ENCODE measurements at places on chromosomes 2 and 18.

DNA sequence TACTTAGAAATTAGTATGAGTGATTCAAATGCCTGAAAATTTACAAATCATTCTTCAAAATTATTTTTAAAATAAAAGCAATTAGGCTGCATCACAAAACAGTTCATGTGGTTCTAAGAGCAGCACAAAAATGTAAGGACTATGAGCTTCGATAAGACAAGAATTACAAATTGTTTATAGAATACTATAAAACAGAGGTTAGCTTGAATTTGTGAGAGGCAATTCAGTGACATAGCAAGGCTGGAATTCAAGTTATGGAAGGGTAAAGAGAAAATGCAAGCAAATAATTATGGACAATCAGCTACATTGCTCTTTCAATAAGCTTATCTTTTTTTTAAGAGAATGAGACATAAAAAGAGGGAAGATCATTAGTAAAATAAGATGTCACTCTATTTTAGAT is 7.1 kb upstream of the XIRP2 start:
- DNase-seq, result no peak

DNA sequence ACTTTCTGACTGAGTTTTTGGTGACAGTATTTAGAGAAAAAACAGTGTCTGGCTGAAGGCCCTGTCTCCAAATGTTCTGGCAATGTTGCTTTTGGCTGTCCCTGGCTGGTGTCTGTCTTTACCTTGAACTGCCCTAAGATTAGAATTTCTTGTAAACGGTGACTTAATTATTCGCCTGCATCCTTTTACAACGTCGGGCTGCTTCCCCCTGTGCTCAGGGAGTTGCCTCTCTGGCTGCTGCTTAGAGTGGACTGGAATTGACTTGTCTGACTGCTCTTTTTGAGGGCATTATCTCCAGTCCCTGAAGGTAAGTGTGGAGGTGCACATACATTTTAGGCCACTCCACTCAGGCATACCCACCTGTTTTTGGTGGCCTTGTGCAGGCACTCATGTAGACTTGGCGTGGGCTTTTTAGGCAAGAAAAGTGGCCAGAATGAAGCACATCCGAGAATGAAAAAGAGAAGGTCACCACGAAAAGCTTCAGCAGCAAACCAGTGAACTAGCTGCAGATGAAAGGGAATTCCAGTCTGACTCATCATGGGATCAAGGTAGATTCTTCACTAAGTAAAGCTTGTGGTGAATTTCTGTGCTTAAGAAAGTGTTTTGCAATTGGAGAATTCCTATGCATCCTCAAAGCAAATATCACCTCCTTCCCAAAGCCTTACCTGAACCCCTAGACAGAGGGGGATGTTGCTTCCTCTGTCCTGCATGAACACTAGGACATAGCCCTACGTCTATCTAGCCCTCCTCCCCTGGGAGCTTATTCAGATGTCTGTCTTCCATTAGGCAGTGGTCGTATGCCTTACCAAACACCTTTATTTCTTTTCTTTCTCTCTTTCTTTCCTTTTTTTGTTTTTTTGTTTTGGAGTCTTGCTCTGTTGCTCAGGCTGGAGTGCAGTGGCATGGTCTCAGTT is 230.3 kb upstream of the TRIB2 start:
- DNase-seq, result no peak

DNA sequence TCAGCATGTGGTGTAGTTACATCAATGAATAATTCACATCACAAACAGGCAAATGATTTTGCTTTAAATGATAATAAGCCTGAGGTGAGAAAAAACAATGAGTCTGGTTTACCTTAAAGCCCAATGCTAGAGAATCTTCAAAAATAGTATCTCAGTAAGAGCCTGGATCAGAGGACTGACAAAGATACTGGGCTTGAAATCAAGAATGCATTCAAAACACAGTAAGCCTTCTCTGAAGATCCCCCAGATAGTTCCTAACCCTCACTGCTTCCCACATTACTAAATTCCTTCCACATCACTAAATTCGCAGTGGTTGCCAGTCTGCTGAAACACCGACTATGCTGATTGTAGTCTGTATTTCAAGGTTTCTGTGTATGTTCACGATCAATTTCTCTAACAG is 514.9 kb downstream of the SUCLG1 start:
- no peak for DNase-seq

- no peak for DNase-seq
Observed at GRCh38 chr2:133733901-133734255, 165.6 kb upstream of the NCKAP5 start.

DNA sequence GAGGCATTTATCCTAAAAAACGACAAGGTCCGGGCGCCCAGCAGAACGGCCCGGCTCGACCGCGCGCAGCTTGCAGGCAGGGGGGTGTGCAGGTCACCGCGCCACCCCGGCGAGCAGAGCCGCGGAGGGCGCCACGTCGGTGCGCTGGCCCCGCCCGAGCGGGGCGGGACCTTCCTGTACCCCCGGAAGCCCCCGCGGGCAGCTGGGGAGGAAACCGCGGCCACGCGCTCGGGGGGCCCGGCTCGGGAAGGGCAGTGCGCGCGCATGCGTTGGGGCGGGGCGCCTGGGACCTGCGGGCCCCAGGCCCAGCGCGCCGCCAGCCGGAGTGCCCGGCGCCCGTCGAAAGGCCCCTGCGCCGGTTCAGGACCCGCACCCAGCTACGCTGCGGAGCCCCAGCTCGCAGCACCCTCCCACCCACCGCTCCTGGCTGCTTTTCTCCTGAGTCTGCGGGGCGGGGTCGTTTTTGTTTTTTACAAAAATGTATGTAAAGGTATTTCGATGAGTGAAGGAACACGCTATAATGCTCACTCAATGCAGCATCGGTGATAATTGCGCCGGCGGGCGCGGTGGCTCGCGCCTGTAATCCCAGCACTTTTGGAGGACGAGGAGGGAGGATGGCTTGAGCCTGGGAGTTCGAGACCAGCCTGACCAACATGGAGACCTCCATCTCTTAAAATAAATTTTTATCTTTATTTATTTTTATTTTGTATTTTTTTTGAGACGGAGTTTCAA is 47.7 kb upstream of the POMC start:
- peak; percentile 75 for DNase-seq

DNA sequence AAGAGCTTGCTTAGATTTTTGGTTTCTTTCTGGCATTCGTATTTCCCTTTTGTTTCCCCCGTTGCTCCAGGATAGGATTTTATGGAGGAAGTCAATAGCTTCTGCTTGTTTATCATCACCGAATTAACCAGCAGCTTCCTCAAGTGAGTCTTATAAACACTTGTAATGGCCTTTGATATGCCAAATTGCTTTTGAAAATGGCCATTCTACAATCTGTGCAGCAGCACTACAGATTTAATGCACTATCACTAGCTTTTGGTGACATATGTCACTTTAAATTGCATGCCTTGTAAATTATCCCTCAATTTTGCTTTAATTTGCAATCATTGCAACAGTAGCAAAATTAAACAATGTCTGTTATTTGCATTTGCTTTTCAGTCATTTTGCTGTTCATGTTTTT is 774.7 kb downstream of the METTL4 start:
- no peak for DNase-seq

DNA sequence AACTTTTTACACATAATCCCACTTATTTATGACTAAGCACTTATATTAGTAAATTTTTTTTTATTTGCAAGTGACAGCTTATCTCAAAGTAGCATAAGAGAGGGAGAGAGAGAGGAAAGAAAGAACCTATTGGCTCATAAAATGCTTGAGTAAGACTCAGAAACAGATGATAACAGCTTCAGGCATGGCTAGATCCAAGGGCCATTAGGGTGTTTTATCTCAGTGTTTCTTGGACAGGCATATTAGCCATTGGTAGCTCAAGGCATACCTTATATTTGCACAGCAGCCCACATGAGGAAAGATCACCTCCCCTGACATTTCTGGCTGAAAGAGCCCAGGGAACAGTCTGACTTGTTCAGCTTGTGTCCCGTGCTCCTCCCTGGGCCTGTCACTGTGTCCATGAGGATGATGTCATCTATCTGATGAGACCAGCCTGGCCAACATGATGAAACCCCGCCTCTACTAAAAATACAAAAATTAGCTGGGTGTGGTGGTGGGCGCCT is 64.4 kb downstream of the IL1R2 start:
- DNase-seq, result no peak

GRCh38 chr18:50647792-50648191 is 87.9 kb downstream of the MAPK4 start:
- no peak for DNase-seq

DNA sequence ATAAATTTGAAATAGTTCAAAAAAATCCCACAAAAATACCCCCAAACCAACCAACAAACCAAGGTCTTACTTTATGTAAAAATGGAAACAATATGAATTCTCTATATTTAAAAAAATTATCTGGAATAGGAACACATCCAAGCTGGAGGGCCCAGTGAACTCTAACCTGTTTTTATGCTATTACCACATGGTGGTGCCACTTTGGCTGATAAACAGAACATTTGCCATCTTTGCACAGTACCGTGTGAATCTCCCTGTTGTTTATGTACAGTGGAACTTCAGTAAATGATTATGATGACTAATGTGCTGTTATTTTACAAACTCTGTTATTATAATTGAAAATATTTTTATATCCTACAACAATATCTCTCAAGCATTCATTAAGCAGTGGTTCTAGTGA is 145.3 kb upstream of the SMAD7 start:
- DNase-seq, result no peak

GRCh38 chr18:10916865-10917264 is 232.5 kb downstream of the PIEZO2 start:
- no peak for DNase-seq

GRCh38 chr2:169910109-169910799 is 83.0 kb downstream of the UBR3 start:
- DNase-seq, result no peak

DNA sequence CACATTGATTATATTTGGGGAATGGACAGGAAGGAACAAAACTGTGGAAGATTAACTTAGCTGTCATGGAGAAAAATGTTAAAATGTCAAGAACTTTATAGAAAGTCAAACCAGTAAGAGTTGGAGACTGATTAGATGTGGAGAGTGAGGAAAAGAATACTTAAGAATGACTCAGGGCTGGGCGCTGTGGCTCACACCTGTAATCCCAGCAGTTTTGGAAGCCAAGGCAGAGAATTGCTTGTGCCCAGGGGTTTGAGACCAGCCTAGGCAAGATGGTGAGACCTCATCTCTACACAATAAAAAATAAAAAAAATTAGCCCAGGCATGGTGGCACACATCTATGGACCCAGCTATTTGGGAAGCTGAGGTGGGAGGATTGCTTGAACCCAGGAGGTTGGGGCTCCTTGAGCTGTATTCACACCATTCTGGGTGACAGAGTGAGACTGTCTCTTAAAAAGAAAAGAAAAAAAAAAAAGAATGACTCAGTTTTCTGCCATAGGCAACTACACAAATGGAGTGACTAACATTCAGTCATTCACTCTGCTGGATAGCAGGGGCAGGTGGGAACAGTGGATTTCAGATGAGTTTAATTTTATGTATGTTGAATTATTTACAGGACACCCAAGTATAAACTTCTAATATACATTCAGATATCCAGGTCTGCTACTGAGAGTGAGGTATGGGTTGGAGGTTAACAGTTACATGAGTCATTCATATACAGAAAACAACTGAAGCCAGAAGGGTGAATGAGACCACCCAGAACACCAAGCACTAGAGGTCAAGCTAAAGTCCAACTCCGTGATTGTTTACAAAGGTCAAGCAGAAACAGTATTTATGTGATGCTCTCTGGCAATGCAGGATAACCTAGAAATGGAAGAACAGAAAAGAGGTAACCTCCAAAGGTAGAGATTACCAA is 33.9 kb downstream of the ORC2 start:
- no peak for DNase-seq

GRCh38 chr2:46164529-46165301 is 132.5 kb upstream of the EPAS1 start:
- DNase-seq, result no peak

DNA sequence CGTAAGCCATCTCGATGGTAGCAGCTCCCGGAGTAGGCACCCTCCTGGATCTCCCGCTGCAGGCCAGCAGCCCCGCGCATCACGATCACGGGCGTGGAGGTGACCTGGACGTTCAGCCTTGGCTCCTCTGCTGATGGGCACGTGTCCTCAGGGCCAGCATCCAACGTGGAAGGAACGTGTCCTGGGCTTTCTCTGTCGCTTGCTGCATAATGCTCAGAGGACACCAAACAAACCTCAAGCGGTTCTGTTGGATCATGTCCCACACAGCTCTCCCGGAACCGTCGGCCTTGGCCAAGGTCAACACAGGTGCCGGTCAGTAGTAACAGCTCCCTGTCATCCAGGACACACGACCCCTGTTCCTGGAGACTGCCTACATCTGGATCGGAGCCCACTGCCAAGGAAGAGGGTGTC is 23.1 kb downstream of the PASK start:
- no peak for DNase-seq

- DNase-seq, result no peak
Observed at GRCh38 chr2:71877636-71878035, 270.0 kb downstream of the CYP26B1 start.

- no peak for DNase-seq
Observed at GRCh38 chr2:155218292-155218924, 519.9 kb downstream of the KCNJ3 start.

GRCh38 chr18:11784674-11785304 is 66.4 kb upstream of the CHMP1B start:
- DNase-seq, result no peak

- no peak for DNase-seq
Observed at GRCh38 chr2:127661072-127661649, 14.2 kb downstream of the LIMS2 start.

- DNase-seq, result no peak
Observed at GRCh38 chr18:67451960-67452359, 64.6 kb downstream of the DSEL start.

- no peak for DNase-seq
Observed at GRCh38 chr2:173441222-173441621, 86.5 kb downstream of the CDCA7 start.

GRCh38 chr18:77057006-77057395 is 75.6 kb downstream of the MBP start:
- no peak for DNase-seq

GRCh38 chr2:111244864-111245263 is 124.2 kb downstream of the BCL2L11 start:
- DNase-seq, result no peak

DNA sequence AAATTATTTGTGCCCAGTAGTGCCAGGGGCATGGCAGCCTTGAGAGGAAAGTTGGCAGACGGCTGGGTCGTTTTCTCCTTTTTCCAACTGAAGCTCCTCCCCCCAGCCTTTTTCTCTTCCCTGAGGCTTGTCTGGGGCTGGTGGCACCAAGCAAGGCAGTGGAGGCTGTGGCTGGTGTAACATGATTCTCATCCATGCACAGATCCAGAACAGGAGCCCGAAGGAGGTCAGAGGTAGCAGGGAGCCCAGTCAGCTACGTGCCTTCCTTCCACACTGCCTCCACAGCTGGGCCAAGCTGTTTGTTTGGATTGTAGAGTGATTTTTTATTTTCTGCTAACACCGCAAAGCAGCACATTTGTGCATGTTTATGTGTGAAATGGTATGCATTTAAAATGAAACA is 170.3 kb upstream of the MGAT5 start:
- DNase-seq, result no peak

Measured in stimulated activated CD8-positive, alpha-beta memory T cell treated with anti-CD3 and anti-CD28 coated beads, Interleukin-12 subunit alpha, Interleukin-12 subunit beta, amount 100 ng/mL, for 1 hour (primary cell).